ENCODE measurements at places on chromosomes 1 and 21. TPM values are rescaled to one million over a fixed set of nuclear protein-coding genes. Genes with fewer than 3 reads are reported as not detected.

GRCh38 chr1:32068957-32069588 is 3.7 kb upstream of the TMEM39B start:
- no peak for DNase-seq

- no peak for DNase-seq
Measured at GRCh38 chr1:42730002-42730401, 10.0 kb downstream of the CLDN19 start.

- no peak for DNase-seq
Measured at GRCh38 chr1:54500107-54500431, 48.0 kb upstream of the ACOT11 start.

DNA sequence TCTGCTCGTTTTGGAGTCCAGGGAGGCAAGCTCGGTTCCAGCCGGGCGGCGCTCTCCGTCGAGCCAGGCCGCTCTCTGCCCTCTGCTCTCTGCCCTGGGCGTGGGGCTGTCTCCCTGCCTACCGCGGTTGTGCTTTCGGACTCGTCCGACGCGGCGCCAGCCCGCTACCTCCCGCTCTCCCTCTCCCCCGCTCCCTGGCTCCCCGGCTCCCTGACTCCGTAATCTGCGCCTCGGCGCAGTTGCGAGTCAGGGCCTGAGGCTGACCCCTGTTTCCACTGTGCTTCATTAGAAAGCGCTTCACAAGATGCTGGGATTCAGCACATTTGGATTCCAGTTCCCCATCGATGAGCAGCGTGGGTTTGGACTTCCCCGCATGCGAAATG is 2.2 kb downstream of the SOX13 start:
- DNase-seq, result no peak

DNA sequence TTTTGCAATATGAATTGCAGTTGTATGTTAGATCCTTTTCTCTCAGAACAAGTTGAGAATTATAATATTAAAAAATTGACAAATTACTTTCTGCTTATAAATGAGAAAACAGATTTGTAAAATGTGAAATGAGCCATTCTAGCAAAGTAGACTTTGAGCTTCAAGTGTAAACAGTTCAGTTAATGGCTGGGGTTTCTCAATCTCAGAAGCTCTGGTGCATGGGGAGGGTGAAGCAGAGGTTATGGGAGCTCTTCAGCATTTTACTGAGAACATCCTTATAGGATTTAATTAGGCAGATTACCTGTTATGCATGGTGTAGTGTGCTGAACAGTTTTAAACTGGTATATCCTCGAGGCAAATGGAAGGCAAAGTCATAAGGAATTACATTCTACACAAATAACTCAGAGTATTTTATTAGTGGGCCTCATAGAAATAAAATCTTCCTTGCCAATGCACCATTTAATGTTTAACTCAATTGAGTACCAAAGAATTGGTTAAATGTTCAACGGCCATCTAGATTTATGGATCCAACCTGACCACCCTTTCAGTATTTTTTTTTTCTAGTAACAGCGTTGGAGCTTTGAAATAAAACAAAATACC is 1143.6 kb upstream of the ADGRL2 start:
- no peak for DNase-seq

DNA sequence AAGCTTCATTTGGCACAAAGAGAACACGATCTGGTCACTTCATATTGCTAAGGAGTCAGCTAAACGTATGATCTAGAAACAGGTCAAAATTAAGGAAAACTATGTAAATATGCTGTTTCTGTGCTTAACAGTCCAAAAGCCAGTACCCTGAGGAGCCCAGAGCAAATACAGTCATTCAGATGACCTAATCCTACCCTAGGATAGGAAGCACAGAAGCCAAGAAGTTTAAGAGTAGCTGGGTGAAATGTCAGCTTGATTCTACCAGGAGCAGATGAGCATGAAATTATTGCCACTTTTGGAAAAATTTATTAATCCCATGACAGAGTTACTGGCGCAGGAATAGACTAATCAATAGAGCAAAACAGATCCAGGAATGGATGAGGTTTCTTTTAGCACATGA is 18.3 kb downstream of the SORT1 start:
- DNase-seq, result no peak

- DNase-seq, result no peak
Measured at GRCh38 chr1:46581681-46582455, 22.2 kb downstream of the MKNK1 start.

DNA sequence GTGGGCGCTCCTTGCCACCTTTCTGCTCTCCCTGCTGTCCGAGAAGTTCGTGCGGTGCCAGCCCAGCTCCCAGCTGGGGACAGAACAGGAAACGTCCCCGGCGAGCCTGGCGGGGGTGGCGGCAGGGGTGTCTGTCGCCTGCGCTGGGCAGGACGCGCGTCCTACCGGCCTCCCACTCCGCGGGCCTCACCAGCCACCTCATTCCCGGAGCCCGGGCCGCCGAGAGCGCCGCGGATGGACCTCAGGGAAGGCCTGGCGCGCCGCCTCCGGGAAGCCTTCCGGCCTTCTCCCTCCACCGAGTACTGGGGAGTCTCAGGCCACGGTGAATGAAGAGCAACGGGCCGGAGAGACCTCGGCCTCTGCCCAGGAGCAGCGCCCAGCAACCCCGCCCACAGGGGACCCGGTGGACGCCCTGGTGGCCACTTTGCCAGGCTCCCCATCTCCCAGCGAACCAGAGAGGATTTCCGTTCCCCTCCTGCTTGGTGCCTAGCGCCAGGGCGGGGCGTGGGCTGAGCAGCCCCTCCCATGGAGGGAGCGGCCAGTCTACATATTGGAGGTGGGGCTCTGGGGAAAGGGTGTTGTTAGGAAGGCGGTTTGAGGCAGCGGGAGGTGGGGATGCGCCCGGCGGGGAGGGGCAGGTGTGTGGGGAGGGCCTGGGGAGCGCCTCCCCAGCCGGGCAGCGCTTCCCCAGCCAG is 9.5 kb upstream of the TNFRSF14 start:
- DNase-seq, result peak; percentile 68

GRCh38 chr1:25904943-25905679 is 1.1 kb downstream of the STMN1 start:
- peak; percentile 69 for DNase-seq

DNA sequence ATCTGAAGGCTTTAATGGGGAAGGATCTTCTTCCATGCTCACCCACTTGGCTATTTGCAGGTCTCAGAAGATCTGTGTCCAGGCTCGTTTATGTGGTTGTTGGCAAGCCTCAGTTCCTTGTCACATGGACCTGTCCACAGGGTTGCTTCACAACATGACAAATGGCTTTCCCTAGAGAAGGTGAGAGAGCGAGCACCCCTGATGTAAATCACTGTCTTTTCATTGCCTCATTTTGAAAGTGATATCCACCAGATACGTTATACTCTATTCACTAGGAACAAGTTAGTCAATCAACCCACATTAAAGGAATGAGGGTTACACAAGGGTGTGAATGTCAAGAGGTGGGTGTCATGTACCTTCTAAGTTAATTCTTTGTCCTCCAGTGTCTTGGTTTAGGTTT is 433.3 kb downstream of the RPS6KC1 start:
- DNase-seq, result no peak

DNA sequence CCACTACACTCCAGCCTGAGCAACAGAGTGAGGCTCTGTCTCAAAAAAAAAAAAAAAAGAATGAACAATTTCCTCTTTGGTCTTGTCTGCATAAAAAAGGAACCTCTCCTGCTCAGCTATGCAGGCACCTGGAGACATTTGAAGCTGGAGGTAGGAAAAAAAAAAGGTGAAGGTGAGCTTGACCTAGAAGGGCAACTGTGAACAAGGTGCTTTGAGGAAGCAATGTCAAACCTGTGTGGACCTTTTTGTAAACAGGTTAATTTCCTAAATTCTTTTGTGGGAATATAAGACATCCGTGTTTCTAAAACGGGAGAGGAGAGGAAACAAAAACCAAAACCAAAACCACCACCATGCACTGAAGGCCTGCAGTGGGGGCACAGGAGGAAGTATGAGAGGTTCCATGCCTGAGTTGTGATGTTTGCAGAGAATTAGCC is 77.5 kb downstream of the SLC45A1 start:
- no peak for DNase-seq

DNA sequence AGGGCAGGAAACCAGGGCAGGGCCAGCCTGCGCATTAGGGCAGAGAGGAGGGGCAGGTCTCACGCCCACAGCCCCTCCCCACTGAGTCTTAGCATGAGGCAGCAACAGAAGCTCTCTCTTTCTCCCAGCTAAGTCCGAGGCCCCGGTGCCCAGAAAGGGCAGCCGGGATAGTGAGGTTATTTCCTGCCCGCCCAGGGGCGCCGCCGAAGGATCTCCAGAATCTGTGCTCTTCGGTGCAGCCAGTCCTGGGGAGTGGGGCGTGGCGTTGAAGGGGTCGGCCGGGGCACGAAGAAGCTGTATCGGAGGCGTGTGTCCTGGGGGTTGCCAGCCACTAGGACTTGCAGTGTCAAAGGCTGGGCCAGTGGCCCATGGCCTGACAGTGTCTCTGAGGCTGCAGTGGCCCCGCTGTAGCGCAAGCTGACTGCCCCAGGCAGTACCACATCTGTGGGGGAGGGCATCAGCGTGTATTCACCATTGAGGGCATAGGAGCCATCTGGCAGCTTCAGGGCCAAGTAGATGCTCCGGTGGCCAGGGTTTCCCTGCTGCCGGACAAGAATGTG is 7.8 kb downstream of the ADAMTS4 start:
- no peak for DNase-seq

- no peak for DNase-seq
Measured at GRCh38 chr21:37060296-37060695, 12.6 kb downstream of the PIGP start.

GRCh38 chr1:2973601-2974593 is 47.4 kb upstream of the ACTRT2 start:
- no peak for DNase-seq

DNA sequence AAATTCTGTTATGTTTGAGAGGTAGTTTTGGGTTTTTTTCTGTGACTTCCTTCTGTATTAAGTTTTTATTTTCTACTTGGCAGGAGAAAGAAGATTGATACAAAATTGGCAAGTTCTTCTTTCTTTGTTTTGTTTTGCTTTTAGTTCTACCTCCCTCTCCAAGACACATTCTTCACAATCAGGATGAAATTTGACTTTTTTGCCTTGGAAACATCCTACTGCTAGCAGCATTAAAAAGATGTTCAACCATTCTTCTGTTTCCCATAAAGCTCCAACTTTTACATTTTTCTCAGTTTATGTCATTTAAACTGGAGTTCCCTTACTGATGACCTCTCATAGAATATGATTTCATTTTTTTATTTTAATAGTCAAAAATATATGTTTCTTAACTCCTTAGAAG is 234.8 kb downstream of the NCAM2 start:
- no peak for DNase-seq

DNA sequence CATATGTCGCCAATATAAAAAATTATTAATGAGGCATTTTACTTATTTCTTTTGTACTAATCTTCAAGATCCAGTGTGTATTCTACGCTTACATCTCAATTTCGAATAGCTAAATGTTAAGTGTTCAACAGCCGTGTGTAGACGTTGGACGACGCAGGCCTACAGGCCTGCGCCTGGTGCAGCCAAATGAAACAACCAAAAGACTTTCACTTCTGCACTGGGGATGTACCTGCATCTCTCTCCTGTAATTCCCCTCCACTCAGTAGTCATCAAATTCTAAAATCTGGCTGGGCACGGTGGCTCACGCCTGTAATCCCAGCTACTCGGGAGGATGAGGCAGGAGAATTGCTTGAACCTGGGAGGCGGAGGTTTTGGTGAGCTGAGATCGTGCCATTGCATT is 76.8 kb upstream of the HNRNPU start:
- no peak for DNase-seq

- DNase-seq, result no peak
Measured at GRCh38 chr1:238401144-238401543, 510.4 kb upstream of the ZP4 start.

CLDN8 gene
- total RNA-seq, result 3.2 TPM

CA6 gene
- not detected for total RNA-seq

TIPRL gene
- 24.2 TPM for total RNA-seq

LPAR3 gene
- total RNA-seq, result 27.1 TPM

SPATA45 gene
- not detected for total RNA-seq

DISP3 gene
- not detected for total RNA-seq
